Hematopoietic multipotent progenitor cell treated with erythropoietin and hydrocortisone succinate and interleukin-3 and kit ligand, for 6 days (in vitro differentiated cells): ENCODE measurements at places on chromosomes 1 and 21.

- no peak for DNase-seq
Measured at GRCh38 chr1:25651824-25652741, 35.5 kb downstream of the MAN1C1 start.

- no peak for DNase-seq
Measured at GRCh38 chr1:107572674-107573211, 392.2 kb downstream of the VAV3 start.

DNA sequence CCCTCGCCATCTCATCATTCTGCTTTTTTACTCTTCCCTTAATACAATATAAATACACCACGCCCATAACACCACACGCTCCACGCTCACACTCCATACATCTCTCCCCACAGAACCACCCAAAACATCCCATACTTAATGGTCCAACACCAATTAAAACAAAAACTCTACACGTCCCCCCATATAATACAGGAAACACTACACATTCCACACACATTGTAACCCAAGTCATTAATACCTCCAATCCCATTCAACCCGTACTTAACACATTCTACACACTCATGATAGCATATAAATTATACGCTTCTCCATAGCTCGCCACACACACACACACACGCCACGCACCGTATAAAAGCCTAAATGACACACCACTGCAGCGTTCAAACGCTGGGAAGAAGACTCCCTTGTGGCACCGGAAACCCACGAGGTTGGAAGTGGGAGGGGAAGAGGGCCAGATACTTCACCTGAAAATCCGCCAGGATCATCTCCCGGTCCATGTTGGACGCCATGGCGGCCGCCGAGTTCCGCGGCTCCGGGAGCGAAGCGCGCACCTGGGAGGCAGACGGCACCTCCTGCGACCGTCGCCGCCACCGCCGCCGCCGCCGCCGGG is 659 bp downstream of the FAF1 start:
- peak; percentile 69 for DNase-seq

DNA sequence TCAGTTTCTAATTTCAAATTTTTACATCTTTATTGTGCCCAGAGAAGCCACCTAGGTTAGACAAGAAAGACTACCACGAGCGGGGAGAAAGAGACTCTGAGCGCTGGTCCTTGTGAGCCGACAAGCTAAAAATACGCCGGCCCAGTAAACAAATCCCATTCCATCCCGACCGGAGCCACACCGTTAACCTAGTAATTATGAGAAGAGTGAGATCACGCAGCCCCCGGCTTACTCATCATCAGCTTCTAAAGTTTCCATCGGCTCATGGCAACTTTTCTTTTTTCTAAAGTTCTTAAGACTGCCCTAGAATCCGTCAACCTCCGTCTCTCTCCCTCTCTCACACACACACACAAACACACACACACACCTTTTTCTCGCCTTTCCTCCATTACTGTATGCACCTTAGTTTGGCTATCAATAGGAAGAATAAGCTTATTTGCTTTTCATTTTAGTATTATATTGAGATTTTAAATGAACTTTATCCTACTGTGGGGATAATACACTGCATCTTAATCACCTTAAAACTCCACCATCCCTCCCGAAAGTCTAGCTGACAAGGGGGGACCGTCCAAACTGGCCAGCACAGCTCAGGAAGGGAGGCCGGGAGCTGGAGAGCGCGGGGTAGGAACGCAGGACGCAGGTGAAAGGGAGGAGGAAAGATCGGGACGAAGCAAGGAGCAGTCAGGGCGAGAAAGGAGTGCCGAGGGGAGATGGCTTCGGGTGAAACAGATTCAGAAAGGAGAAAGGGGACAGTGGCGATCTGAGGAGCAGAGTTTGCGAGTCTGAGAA is 728 bp downstream of the OTUD7B start:
- DNase-seq, result peak; percentile 49

- no peak for DNase-seq
Measured at GRCh38 chr1:54803761-54804470, 2.8 kb upstream of the TTC22 start.

DNA sequence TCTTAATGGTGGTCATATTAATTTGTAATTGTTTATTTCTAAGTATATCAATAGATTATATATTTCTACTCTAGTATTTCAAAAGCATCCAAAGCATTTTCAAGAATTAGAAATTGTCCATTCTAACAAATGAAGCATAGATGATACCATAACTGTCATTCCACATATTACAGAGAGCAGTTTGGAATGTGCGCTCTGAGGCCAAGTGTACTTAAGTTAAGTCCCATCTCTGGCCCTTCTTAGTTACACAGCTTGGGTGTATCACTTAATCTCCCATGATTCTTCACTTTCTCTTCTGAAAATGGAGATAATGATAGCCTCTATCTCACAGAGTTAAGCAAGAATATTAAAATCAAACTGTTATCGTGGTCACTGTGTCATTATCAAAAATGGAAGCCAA is 281.1 kb downstream of the MRPL39 start:
- no peak for DNase-seq

DNA sequence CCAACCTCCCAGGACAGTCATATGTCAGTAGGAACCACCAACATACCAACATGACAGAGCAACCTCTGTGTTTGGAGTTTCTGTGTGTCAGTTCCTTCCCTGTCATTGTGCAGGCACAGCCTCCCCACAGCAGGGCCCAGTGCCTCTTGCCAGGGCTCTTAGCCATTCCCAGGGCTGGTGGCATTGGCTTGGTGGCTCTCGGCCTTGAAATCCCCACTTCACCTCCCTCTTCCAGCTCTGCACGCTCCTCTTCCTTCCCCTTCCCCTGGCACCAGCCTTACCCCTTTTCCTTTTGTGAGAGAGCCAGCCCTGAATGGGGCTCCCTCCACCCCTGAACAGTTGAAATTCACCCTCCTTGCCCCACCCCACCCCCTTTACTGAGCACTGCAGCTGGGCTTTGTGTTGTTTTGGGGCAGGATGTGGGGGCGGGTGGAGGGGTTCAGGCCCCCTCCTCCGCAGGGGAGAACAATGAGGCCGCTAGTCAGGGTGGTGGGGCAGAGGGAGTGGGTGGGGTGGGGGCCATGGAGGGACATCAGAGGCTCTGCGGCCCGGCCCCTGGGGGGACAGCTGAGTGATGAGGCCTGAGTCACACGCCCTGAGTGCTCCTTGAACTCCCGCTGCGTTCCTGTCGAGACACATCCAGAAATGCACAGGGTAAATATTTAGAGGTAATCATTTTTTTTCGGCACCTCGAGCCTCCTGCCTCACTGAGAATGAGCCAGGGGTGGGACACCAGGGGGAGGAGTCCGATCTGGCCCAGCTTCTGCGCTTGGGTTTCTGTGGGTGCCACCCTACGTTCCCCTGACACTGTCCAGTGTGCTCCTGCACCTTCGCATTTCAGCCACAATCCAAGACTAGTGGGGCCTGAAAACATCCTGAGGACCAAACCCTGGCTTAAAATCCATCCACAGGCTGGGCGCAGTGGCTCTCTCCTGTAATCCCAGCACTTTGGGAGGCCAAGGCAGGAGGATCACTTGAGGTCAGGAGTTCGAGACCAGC is 28.6 kb downstream of the LGR6 start:
- DNase-seq, result no peak

DNA sequence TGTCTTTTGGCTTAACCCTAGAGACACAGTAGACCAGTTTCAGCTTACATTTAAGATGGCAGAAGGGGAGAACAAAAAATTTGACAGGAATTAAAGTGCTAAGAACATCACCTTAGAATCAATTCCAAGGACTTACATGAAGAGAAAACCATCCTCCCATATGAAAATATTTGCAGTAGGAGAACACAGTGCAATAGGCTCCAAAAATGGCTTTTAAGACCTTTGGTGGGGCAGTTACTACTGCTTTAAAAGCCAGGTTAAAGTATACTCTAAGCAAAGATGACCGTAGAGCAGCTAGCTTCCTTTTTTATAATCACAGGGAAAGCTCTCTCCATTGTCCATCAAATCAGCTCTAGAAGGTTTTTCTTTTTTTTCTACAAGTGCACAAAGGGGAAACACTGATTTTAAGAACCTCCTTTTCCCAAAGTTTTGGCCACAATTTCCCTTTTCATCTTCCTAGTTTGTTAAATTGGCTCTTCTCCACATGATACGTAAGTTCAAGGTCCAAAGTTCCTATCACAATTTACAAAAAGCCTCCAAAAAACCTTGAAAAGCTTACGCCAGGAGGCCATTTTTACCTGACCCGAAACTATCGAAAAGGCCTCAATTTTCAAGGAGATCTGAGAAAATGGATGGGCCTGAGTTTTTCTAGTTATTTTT is 3.3 kb downstream of the TXNIP start:
- DNase-seq, result no peak

DNA sequence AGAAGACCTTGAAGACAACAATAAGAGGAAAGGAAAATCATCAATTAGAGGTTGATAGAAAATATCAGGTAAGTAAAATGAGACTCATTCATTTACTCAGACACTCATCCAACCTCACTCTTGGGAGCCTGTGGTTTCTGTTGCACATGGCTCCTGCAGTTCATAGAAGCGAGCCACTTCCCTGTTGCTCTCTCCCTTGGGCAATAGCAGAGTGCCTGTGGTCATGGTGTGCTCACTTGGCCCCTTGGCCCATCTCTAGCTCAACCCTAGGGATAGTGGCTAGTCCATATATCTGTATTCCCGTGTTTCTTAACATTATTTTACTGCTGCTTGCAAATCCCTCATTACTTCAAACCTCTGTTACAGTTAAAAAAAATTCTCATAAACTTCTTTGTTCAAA is 368.6 kb downstream of the PTPRC start:
- peak; percentile 62 for DNase-seq

DNA sequence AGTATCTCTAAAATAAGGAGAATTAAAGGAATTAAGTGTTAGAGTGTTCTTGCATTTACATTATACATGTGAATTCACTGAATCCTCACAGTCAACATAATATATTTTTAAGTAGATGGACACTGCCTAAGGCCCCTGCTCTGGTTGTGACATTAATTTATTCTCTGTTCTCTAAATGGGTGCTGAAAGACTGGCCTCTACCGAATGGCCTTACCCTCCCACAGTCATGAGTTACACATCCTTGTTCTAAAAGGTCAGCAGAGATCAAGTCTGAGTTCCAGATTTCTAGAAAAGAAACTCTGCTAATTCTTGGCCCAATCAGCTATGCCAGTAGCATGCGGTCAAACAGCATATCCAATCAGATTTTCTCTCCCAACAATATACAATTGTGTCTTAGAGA is 193.2 kb downstream of the TM2D1 start:
- no peak for DNase-seq

- no peak for DNase-seq
Measured at GRCh38 chr1:109705411-109705810, 6.6 kb upstream of the GSTM5 start.

GRCh38 chr1:33893147-33893830 is 29.4 kb downstream of the HMGB4 start:
- DNase-seq, result no peak

DNA sequence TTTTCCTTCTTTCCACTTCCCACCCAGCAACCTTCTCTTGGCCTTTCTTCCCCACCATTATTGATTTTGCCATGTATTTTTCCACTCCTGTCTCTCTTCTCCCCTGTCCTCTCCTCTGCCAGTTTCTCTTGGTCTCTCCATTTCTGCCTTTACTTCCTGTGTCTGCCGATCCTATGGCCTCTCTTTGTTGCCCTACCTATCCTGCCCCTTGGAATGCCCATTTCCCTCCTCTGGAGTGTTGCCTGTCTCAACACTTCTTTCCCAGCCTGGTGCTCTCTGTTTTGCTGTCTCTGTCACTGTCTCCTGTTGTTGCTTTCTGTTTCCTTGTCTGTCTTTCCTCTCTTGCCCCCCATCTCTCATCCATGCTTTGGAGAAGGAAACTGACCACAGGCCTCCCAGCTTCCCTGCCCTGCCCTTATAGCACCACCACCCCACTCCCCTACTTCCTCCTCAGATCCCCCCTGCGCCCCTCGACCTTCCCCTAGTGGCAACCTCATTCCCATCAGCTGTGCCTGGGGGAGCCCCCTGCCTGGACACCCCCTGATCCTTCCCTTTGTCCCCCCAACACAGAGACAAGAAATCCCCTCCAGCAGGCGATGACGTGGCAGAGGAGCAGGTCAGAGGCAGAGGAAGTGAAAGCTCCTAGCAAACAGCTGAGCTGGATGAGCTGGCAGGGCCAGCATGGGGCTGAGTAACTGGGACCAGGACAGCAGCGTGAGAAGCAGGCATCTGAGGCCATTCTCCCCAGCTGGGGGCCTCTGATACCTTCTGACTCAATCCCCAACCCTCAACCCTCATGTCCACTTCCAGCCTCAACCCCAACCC is 6.6 kb upstream of the ETV3L start:
- no peak for DNase-seq

- no peak for DNase-seq
Measured at GRCh38 chr21:40454057-40454456, 392.9 kb downstream of the DSCAM start.

GRCh38 chr1:164748253-164748899 is 189.4 kb downstream of the PBX1 start:
- DNase-seq, result no peak

- DNase-seq, result no peak
Measured at GRCh38 chr1:207649210-207649753, 4.3 kb downstream of the CR1L start.

- no peak for DNase-seq
Measured at GRCh38 chr1:236753964-236754363, 41.1 kb upstream of the MTR start.

- DNase-seq, result no peak
Measured at GRCh38 chr21:30164796-30165195, 1.8 kb downstream of the CLDN17 start.

DNA sequence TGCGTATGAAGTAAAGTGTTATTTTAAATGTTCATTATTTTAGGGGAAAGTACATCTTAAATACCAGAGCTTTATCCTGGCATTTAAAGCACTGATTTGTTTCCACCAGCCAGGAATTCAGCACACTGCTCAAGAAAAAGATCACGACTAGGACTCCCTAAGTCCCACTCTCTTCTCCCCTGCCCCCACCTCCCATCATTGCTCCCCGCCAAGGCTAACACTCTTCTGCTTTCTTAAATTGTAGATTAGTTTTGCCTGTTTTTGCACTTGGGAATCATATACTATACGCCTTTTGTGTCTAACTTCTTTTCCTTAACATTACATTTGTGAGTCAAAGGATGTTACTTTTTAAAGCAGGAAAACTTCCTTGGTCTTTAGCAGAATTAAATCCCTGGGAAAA is 37.5 kb upstream of the C1orf105 start:
- no peak for DNase-seq

DNA sequence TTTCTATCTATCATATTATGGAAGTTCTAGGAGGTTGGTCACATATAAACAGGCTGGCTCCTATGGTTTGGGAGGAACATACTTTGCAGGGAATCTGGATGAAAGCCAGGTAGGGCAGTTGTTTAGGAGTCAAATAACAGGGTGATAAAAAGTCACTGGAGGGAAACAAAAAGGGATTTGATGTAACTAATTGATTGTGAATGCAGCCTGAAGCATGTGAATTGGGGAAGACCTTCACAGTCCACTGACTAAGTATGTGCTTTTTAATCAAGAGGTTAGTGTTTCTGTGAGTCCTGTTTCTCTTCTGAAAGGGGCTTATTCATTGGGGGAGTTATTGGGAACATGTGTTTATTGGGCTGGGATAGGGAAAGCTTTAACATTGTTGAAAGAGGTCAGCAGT is 41.3 kb downstream of the HMCN1 start:
- DNase-seq, result no peak

GRCh38 chr1:175273376-175274031 is 80.9 kb upstream of the KIAA0040 start:
- DNase-seq, result no peak
